ENCODE measurements at places on chromosomes 12 and 14.
A peak's percentile ranks its signal among the peaks of the same experiment; 100 is the strongest.

DNA sequence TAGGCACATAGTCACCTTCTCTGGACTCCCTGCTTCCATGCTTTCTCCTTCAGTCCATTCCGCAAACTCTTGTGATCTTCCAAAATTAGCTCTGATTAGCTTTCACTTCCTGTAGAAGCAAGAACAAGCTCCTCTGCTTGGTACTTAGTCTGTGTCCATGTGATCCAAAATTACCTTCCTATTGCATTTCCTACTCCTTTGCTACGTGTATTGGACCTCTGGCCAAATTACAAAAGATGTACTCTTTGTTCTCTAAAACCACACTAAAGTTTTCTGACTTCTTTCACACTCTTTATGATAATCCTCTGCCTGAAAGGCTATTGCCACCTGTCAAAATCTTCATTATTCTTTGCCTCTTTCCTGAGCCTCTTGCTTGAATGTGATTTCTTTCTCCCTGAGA, 786 bp upstream of the TSFM start:
- DNase-seq: no peak

- DNase-seq: peak; percentile 66
These were observed 20.3 kb downstream of the RHOF start for GRCh38 chr12:121773011-121773777.

GRCh38 chr12:108967869-108968540, 52.9 kb downstream of the SVOP start:
- DNase-seq: no peak

- no peak for DNase-seq
These were observed 118.8 kb downstream of the SCARB1 start for GRCh38 chr12:124744659-124745464.

DNA sequence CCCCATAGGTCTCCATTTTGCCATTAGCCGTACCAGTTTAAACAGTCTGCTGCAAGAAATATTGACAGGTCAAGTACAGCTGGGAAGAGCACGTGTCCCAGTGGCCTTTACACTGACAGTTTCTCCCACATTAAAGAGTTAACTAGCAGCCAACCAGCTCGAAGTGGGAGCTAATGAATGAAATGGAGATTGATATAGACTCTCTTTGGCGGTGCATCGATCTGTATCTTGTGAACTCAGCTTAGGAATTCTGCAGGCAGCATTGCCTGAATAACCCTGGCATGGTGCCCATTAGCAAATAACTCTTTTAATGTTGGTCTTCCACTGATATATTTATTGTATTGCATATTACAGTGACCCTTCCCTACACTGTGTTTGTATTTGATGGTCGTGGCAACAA, 319.4 kb downstream of the EGLN3 start:
- DNase-seq: no peak

DNA sequence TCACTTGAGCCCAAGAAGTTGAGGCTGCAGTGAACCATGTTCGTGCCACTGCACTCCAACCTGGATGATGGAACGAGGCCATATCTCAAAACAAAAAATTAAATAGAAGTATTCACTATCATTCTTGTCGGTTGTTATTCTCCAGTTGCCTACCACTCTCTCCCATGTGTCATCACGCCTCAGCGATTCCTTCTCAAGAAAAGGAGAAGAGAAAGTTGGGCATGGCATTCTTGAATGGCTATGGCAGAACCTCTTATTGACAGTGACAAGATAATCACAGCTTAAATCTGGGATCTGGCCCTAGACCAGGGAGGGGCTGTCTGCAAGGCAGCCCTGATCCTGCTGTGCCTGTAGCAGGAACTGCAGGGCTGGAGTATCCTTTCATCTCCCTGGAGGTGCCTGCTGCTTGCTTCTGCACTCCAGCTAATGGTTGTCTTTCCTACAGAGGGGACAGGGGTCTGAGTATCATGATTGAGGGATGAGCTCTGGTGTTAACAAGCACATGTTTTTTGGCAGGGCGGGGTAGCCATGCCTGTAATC, 12.8 kb upstream of the MLEC start:
- DNase-seq: no peak

- DNase-seq: no peak
These were observed 5.6 kb upstream of the MYL6B start for GRCh38 chr12:56146492-56147460.

- no peak for DNase-seq
These were observed 17.8 kb downstream of the FAIM2 start for GRCh38 chr12:49885663-49886461.

DNA sequence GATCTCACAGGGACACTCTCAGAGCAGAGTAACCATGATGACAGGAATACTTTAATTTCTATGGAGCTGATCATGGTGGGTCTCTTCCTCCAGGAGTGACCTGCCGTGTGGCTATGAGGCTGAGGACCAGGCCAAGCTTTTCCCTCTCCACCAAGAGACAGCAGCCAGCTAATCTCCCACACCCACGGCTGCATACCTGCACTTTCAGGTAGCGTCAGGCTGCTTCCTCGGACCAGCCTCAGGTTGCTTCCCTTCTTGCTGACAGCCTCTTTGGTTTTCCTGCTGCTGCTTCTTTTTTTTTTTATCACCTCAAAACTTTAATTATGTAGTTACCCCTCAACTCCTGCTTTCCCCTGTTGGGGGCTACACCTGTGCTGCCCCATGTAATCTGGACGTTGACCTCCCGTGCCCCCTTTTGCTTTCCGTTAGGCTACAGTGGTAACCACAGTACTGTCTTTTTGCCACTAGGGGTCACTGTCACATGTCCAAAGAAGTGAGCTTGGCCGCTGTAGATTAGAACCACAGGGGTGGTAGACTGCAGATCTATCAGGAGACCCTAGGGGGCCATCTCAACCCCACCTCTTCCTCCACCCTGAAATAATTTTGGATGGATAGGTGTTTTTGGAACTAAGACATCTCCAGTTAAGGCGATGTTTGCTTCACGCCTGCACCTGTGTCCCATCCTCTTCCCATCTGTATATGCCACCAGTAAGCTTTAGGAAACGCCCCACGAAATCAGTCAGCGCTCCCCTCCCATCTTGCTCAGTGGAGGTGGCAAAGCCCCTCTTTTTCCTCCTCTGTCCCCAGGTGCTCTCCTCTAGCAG, 7.8 kb upstream of the PIP4K2C start:
- peak; percentile 53 for DNase-seq

- DNase-seq: peak; percentile 6
These were observed 159.5 kb downstream of the ZFP36L1 start for GRCh38 chr14:68633131-68633991.

- DNase-seq: no peak
These were observed 8.6 kb downstream of the SLC38A6 start for GRCh38 chr14:60989599-60989998.

DNA sequence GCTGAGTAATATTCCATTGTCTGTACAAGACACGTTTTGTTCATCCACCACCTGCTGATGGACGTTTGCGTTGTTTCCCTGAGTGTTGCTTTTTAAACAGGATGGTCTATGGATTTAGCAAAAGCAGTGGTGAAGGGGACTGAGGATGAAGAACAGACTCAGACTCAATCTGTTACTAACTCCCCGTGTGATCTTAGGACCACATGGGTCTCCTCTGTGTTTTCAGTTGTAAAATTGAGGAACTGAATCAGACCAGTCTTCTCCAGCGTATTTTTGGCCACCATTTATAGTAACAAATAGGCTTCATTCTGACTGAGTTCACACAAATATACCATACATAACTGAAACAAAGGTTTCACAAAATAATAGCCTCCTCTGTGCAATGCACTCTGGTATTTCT, 85.6 kb downstream of the FOXN3 start:
- no peak for DNase-seq

GRCh38 chr14:24240110-24240918, 2.1 kb downstream of the TINF2 start:
- DNase-seq: no peak

DNA sequence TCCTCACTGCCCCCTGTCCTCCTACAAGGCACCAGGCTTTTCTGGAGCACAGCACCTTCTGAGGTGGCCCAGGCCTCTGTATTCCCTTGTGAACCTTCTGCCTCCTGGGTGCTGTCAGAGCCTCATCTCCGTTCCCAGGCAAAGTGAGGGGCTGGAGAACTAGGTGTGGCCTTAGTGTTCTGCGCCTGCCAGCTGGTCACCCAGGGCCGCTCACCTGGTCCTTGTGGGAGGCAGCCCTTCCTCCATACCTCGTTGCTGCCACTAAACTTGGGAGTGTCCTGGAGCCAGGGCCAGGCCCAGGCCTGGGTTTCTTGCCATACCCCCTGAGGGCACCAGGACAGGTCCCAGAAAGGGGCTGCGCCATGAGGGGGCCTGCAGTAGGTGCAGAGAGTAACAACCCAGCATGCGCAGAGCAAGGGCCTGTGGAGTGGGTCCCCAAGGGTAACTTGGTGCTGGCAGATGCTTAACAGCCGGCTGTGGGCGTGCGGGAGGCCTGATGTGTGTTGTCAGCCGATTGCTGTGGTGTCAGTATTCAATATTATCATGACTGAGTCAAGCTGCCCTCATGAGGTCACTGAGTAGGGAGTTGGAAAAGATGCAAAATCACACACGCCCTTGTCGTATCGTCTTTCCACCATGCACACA, 17.1 kb downstream of the OTUB2 start:
- no peak for DNase-seq

DNA sequence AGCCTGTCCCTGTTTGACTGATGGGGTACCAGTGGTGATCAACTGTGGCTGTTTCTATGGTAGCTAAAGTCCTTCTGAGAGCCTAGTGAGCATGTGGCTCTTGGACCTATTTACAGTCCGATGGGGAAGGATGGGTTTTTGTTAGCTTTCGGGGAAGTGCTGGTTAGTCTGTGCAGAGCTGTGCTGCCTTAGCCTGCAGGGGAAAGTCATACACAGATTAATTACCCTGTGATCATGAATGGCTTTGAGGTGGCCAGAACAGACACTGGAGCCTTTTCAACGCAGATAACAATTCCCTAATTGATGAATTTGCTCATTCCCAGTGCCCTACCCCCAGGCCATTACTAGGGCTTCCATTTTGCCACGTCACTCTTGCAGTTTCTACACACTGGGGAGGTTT, 99.7 kb downstream of the WSCD2 start:
- no peak for DNase-seq

GRCh38 chr12:26513363-26514043, 318.1 kb downstream of the SSPN start:
- no peak for DNase-seq

GRCh38 chr14:72618424-72618823, 275.5 kb downstream of the DPF3 start:
- no peak for DNase-seq

- DNase-seq: no peak
These were observed 67.6 kb downstream of the GTF2A1 start for GRCh38 chr14:81153187-81153586.

GRCh38 chr14:32846821-32847365, 91.8 kb upstream of the NPAS3 start:
- DNase-seq: no peak

DNA sequence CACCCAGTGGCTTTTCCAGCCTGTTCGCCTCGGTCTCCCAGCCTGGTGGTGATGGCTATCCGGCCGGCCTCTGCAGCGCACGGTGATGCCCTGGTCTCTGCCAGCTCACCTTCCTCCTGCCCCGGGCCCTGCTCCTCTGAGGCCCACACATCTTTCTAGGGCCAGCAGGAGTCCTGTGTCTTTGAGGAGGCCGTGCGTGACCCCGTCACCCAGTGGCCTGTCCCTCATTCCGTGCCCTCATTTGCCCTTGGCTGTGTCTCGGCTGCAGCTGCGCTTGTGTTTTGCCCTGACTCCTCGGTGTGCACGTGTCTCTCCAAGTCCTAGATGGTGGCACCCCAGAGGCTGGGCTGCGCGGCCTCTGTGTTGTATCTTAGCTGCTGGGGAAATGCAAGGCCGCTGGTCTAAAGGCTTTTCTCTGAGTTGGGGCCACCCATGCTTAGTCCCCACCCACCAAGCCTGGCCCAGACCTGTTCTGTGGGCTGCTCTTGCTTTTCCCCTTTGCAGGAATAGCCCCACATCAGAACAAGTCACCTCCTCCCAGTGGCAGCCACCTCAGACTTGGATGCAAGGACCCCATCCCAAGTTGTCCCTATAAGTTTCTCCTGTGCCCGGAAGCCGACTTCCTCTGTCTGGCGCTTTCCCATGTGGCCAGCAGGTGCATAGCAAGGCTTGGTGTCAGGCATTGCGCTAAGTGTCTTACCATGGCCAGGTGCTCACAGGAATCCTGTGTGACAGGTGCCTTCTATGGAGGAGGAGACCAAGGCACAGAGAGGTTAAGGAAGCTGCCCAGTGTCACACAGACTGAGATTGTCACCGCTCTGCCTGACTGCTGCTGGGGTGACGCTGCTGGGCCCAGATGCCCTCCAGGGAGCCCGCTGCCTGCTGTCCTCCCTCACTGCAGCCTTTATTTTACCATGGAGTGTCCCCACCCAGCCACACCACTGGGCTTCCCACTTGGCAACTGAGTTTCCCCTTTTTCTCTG, 64.5 kb downstream of the TSPAN9 start:
- no peak for DNase-seq

GRCh38 chr12:79274501-79275064, 410.0 kb downstream of the SYT1 start:
- no peak for DNase-seq

DNA sequence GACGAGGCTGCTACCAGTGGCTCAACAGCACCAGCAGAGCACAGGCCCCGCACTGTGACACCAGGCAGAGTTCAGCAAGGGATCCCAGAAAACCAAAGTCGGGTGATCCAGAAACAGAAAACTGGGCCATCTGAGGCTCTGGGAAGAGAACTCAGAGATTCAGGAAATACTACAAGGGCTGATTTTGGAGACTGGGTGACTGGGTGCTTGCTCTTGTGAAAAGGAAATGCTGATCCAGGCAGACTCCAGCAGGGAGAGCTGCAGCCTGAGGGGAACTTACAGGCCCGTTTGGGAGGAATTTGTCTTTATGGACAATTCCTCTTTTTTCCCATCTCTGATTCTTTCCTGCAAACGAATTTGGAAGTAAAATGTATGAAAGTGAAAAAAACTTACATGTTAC, 28.2 kb downstream of the FOXN3 start:
- DNase-seq: no peak

- DNase-seq: no peak
These were observed 196.1 kb downstream of the TBX5 start for GRCh38 chr12:114209861-114210260.

DNA sequence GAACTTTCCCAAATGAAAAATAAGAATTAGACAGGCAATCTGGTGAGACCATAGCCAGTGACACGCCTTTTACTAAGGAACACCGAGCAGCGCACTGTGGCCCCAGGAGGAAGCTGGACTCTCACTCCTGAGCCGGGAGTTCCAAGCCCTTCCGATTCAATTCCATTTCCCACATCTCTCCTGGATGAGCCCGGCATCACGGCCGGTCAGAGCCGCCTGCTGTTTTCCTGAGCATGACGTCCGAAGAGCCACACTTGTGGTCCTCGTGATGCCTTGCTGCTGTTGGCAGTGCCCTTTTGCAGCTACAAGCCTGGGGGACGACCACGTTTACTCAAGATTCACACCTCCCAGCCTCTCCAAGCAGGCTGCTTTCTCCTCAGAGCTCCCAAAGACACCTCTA, 40.8 kb downstream of the FBXL14 start:
- DNase-seq: no peak

Data from progenitor cell of endocrine pancreas (in vitro differentiated cells).